COR-L47 (cell line): ENCODE measurements at places on chromosomes 12 and 14.
A peak's percentile ranks its signal among the peaks of the same experiment; 100 is the strongest.

GRCh38 chr12:68239309-68239982, 13.8 kb upstream of the IL26 start:
- no peak for DNase-seq

GRCh38 chr12:6322969-6323339, 12.5 kb downstream of the PLEKHG6 start:
- no peak for DNase-seq

- DNase-seq: no peak
These were observed 1072.8 kb upstream of the TMEM132C start for GRCh38 chr12:127194176-127194575.

- DNase-seq: no peak
These were observed 28.7 kb upstream of the CERS5 start for GRCh38 chr12:50195832-50196231.

- DNase-seq: peak; percentile 5
These were observed 770 bp downstream of the ABHD4 start for GRCh38 chr14:22598896-22599244.

DNA sequence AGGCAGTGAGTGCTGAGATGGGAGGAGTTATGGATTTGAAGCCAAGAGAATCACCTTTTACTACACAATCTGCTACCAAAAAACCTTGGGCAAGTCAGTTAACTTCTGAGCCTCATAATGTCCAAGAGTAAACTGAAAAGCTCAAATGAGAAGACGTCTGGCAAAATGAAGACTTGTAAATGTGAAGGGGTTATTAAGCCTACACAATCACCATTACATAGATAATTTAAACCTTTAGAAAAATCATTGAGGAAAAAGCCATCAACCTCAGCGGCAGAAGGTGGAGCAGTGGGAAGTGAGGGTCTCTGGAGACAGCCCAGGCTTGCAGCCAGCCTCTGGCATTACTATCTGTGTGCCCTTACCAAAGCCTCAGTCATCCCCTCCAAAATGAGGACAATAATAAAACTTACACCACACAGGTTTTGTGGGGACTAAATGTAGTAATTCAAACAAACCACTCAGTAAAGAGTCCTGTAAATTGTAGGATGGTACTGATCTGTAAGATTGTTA, 50.5 kb upstream of the CCDC175 start:
- no peak for DNase-seq

- peak; percentile 84 for DNase-seq
These were observed 1.3 kb downstream of the CHGA start for GRCh38 chr14:92924247-92924646.

GRCh38 chr14:95275494-95275893, 44.2 kb downstream of the CLMN start:
- DNase-seq: no peak

DNA sequence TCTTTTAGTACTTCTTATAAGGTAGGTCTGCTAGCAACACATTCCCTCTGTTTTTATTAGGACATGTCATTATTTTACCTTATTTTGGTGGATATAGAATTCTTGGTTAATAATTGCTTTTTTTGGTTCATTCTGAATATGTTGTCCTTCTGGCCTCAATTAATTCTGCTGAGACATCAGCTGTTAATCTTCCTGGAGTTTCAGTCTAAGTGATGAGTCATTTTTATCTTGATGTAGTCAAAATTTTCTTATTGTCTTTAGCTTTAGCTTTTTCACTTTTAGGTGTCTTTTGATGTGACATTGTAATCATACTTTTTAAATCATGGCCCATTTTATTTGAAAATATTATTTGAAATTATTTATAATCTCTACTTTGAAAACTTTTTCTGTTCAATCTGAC, 104.9 kb upstream of the PMCH start:
- no peak for DNase-seq

DNA sequence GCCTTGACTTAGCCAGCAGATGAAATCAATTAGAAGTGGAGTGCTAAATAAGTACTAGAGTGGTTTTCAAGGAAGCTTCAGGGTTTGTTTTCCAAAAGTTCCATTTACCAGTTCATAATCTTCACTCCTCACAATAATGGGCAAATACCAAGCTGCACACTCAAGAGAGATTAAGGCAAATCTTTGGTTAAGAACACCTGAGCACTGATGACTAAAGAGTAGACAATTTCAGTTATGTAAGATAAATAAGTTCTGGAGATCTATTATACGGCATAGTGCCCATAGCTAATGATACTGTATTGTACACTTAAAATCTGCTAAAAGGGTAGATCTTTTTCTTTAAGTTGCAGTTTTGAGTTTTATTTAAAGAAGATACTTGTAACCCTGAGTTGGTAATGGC, 125.0 kb downstream of the ARMH4 start:
- no peak for DNase-seq

GRCh38 chr12:54378796-54379397, 5.6 kb downstream of the ZNF385A start:
- peak; percentile 39 for DNase-seq

- DNase-seq: no peak
These were observed 71.8 kb downstream of the DERA start for GRCh38 chr12:15982921-15983320.

DNA sequence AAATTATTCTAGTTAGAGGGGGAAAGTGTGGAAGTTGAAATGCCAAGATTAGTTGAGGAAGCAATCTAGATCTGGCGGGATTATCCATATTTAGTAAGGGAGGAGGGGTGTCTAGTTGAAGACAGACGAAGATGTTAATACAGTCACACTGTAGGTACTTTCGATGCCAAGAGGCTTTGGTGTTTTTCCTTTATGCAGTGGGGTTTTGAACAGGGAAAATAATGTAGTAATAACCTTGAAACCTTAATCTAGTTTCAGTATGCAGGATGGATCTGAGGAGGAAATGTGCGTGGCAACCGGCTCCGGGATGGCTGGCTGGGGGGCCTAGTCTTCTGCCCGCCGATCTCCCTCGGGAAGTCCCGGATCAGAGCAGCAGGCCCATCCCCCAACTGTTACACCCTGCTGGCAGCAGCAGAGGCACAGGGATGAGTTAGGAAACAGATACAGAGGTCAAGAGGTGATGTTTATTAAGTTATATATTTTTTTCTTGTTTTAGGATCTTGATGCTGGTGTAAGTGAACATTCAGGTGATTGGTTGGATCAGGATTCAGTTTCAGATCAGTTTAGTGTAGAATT, 27.4 kb downstream of the MDM2 start:
- DNase-seq: no peak

- DNase-seq: no peak
These were observed 148.4 kb downstream of the SLC25A21 start for GRCh38 chr14:37023875-37024565.

GRCh38 chr12:127273626-127274025, 993.3 kb upstream of the TMEM132C start:
- DNase-seq: no peak

DNA sequence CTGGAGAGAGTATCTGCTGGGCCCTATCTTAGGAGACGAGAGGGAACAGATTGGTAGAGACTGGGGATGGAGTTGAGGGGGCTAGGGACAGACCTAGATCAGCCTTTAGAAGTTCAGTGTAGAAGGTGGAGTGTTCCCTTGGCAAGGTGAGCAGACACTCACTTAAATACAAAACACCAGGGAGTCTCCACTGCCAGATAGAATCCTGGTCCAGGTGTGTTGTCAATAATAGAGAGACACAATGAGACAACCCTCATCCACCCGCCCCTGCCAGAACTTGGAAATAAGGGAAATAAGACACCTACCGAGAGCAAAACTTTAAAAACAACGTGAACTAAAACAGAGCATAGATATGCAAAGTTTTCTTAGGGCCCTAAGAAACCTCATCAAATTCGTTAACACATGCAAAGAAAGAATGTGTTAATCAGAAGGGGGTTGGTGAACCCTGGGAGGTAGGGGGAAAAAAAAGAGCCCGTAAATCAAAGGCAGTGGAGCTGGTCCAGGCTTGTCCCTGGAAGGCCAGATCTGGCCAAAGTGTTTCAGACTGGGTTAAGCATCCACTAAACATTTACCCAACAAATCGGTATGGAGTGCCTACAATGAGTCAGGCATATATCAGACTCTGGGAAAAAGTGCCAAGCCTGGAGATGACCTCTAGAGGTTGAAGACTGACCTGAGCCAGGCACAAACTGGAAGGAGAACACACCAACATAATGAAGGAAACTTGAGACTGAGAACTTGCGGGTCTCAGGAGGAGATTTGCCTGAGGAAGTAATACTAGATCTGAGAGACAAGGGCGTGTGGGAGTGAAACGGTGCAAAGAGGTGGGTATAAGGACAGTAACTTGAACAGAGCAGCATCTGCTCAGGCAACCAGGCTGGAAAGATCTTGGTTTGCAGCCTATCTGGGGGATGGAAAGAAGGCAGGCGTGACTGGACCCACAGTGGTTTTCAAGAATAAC, 37.0 kb upstream of the OTX2 start:
- no peak for DNase-seq

GRCh38 chr12:57632073-57632957, 686 bp downstream of the B4GALNT1 start:
- peak; percentile 44 for DNase-seq

DNA sequence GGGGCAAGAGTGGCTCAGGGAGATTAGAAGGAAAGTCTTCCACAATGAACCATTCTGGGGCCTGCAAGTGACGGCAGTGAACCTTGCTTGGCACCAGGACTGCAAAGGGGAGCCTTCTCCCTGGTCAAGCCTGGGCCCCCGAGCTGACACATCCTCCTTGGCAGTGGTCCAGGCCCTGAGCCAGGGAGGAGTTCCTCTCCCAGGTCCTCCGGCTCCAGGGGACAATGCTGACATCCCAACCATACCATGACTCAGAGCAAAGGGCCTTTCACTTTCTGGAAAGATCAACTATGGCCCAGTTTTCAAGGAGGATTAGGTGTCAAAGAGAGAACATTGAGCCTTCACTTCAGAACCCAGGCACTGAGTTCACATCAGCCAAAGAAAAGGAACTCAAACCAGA, 756.5 kb upstream of the TBX3 start:
- no peak for DNase-seq

- no peak for DNase-seq
These were observed 183.8 kb upstream of the HMGA2 start for GRCh38 chr12:65640489-65640901.

- DNase-seq: no peak
These were observed 1537.1 kb upstream of the FLRT2 start for GRCh38 chr14:83992857-83993256.

DNA sequence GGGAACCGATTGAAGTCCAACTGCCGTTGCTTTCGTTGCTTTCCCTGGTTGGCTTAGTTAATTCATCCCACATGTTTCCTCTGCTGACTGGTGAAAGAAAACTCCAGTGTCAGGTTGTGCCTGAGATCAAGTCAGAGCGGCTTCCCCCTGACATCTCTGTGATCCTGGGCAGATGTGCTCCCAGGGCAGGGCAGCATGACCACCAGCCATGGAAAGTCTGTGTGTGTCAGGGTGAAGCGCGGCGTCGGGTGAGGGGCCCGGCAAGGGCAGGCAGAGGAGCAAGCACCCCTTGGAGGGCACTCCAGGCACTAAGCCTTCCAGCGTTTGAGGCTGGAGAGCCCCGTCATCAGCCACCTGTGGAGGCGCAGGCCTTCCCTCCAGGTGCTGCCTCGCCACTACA, 54.5 kb upstream of the IGF1 start:
- DNase-seq: no peak

DNA sequence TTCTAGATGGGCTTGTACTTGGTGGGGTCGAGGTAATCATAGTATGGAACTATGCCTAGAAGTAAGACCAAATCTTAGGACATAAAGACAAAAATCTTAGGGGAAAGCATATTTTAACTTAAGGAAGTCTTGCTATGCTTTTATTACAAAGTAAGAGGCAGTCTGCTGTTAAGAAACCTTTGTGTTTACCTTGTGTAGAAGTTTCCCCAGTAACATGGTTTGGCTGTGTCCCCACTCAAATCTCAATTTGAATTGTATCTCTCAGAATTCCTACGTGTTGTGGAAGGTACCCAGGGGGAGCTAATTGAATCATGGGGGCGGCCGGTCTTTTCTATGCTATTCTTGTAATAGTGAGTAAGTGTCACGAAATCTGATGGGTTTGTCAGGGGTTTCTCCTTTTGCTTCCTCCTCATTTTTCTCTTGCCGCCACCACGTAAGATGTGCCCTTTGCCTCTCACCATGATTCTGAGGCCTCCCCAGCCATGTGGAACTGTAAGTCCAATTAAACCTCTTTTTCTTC, 162.5 kb upstream of the ABCD2 start:
- DNase-seq: no peak

GRCh38 chr12:67344979-67345710, 76.0 kb downstream of the CAND1 start:
- no peak for DNase-seq
